ENCODE measurements at places on chromosomes 3 and 15. TPM values are rescaled to one million over a fixed set of nuclear protein-coding genes. Genes with fewer than 3 reads are reported as not detected.

GRCh38 chr3:108603691-108604090 lies 14.2 kb downstream of the DZIP3 start:
- H3K27ac ChIP-seq: no peak overlapping the region
- no peaks in the 10 kb centered on the region for H3K27me3 ChIP-seq
- no peaks in the 10 kb centered on the region for H3K36me3 ChIP-seq
- no peak for DNase-seq

DBR1 gene
- total RNA-seq: 6.9 TPM

CP gene
- 13.8 TPM for total RNA-seq

GRCh38 chr3:37891227-37891626 lies 29.5 kb downstream of the CTDSPL start:
- peak overlapping the region; percentile 37 for H3K27ac ChIP-seq
- H3K4me3 ChIP-seq: no peak overlapping the region
- no peak for DNase-seq
- H3K4me1 ChIP-seq: peaks cover 33% of the 10 kb centered on the region
- no peaks in the 10 kb centered on the region for H3K36me3 ChIP-seq
- no peaks in the 10 kb centered on the region for H3K27me3 ChIP-seq

FGF12 gene
- 3.0 TPM for total RNA-seq

DNA sequence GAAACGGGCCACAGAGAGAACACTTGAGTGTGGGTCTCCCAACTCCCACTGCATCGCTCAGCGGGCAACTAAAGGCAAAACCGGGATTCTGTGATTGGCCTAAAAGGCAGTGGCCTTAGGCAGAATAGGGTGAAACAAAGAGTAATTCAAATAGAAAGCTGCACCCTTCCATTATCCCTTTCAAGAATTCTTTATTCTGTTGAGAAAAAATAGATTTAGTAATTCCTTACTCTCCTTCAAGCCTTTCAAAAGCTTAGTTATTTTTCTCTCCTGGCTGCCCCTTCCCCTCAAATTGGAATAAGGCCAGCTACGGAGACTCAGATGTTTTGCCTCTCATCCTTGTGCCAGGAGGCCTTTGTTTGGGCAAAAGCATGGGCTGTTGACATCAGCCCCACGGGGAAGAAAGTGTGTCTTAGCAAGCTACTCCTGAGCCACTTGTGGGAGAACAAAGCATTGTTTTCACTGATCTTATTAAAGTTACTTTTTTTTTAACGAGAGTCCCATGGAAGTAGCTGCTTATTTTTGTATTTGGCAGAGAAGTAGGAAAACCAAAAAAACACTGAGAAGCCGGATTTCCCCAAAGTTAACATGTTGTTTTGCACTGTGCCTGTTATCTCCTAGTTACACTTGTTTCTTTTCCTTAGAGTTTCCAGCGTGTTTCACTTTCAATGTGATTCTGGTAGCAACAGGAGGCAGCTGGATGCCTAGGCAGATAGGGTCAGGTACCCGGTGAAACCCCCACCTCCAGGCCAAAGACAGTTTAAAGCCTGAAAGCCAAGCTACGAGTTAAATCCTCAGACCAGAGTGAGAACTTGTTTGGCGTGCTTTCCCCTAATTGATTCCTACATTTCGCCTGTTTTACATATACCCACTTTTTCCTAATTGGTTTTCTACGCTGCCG lies 2.2 kb downstream of the ST6GAL1 start:
- H3K27me3 ChIP-seq: no peaks in the 10 kb centered on the region
- peak; percentile 43 for DNase-seq
- no peaks in the 10 kb centered on the region for H3K36me3 ChIP-seq
